CD4-positive, alpha-beta T cell (primary cell): ENCODE measurements at places on chromosomes 2 and 18.

GRCh38 chr2:144219979-144220378 is 299.9 kb downstream of the ZEB2 start:
- H3K4me1 ChIP-seq: no peaks in the 10 kb centered on the region
- no peaks in the 10 kb centered on the region for H3K36me3 ChIP-seq
- no peak overlapping the region for H3K4me3 ChIP-seq
- no peak overlapping the region for H3K27ac ChIP-seq

DNA sequence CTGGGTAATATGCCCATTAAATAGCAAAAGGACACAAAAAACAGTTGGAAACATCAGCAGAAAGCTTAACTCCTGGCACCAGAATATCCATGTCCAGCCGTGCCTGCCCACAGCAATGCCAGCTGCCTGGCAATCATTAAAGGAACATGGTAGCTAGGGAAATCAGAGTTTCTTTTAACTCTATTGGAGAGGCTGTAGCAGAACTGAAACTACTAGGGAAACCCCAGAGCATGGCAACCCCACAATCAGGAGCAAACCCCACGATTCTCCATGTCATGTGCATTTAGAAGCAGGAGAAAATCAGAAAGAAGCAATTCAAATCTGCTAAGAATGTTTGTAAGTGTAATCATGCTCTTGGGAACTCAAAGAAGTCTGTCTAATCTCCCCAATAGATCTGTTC is 409.0 kb upstream of the SMIM21 start:
- H3K27ac ChIP-seq: no peak overlapping the region
- no peaks in the 10 kb centered on the region for H3K4me1 ChIP-seq
- no peaks in the 10 kb centered on the region for H3K36me3 ChIP-seq
- DNase-seq: no peak

DNA sequence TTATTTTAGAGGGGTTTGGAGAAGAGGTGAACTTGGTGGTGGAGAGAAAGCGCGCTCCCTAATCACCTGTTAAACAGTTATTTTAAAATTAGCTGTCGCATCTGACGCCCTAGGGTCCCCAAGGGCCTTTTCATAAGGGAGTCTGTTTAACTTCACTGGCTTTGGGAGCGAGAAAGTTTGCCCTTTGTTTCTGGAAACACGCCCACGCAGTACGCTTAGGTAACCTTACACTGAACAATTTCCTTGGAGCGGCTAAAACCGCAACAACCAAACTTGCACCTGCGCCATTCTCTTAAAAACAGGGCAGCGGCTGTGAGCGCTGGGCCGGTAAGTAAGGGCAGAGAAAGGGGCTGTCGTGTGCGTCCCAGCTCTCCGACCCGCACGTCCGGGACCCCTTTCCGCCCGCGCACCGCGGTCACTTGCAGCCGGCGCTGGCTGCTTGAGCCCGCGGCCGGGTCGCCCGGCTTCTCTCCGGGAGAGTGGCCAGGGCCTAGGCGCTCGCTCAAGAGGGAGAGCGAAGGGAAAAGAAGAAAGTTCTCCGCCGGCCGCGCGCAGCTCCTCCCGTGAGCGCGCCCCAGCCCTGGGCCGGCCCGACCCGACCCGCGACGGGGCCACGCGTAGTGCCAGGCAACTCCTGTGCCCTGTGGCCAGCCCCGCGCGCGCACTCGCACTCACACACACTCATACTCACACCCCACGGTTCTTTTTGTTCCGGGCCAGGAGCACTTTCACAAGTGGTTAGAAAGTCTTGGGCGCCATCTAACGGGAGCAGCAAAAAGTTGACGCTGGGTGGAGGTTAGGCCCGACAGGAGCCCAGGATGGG is 19.2 kb downstream of the POU3F3 start:
- no peak overlapping the region for H3K4me3 ChIP-seq
- peaks cover 55% of the 10 kb centered on the region for H3K27me3 ChIP-seq
- H3K4me1 ChIP-seq: peaks cover 6% of the 10 kb centered on the region
- no peak overlapping the region for H3K27ac ChIP-seq

DNA sequence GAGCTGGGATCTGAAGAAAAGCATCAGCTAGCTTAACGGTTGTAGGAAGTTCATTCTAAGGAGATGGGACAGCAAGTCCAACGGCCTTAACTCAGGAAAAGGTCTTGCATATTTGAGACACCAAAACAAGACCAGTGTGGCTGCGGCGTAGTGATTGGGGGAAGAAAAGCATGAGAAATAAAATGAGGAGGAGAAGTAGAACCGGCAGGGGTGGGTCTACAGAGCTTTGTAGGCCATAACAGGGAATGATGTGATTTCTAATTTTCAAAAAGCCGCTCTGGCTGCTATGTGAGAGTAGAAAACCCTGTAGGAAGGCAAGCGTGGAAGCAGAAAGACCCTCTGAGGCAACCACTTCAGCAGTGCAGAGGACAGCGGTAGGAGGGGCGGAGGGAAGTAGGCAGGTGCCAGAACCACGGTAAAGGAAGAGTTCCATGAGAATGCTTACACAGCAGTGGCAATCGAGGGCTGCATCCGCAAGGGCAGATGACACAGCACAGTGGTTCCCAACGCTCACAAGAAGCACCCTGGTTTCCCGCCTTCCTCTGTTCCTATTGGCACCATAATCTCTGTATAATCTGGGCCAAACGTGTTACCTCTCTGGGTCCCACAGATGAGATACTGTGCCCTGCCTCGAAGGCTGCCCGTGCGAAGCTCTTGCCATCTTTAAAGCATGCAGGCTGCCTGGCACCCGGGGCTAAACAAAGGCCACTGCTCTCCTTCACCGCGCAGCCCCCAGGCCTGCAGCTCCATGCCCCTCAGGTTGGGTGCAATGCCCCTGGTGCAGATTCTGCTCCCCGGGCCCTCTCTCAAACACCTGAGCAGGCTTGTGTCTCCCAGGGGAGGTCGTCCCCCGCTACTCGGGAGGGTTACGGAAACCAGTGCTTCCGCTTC is 795 bp downstream of the ANKRD39 start:
- H3K36me3 ChIP-seq: peaks cover 39% of the 10 kb centered on the region
- H3K4me3 ChIP-seq: peak overlapping the region; percentile 94
- H3K27me3 ChIP-seq: no peaks in the 10 kb centered on the region

DNA sequence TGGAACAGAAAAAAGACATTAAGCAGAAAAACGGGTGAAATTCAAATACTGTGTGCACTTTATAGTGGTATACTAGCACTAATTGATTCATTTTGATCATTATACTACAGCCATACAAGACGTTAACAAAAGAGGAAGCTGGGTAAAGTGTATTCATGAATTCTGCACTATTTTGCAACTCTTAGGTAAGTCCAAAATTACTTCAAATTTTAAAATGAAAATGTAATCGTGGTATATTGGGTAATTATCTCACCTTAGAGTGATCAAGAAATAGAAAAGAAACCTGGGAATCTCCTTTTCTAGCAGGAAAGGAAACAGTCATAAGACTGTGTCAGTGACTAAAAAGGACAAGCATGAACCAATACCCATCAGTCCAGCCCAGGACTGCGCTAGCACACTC is 5.4 kb downstream of the TGFBRAP1 start:
- H3K36me3 ChIP-seq: peaks cover 3% of the 10 kb centered on the region
- H3K27ac ChIP-seq: no peak overlapping the region
- no peak overlapping the region for H3K4me3 ChIP-seq
- H3K27me3 ChIP-seq: no peaks in the 10 kb centered on the region
- H3K4me1 ChIP-seq: peaks cover 15% of the 10 kb centered on the region
- DNase-seq: no peak

- no peak overlapping the region for H3K4me3 ChIP-seq
- peaks cover 64% of the 10 kb centered on the region for H3K4me1 ChIP-seq
- H3K36me3 ChIP-seq: no peaks in the 10 kb centered on the region
- H3K27me3 ChIP-seq: no peaks in the 10 kb centered on the region
Measured at GRCh38 chr2:9778471-9779316, 64.6 kb upstream of the TAF1B start.
